ENCODE measurements at places on chromosomes 13 and 19.

DNA sequence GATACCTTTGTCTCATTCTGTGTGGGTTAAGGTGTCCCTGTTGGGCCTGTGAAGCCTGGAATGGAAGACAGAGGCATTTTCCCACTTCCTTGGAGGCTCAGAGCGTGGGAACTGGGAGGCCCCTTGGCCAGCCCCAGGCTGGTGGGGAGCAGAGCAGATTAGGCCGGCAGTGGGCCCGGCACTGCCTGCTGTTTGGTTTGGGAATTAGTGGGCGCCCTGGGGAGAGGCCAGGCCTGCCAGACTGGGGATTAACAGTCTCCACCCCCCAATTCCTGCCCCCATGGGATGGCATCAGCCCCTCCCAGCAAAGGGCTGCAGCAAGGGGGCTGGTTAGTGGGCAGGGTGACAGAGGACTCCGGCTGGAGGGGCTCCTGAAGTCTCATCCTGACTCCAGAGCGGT lies 3.1 kb upstream of the BEST2 start:
- DNase-seq, result no peak

DNA sequence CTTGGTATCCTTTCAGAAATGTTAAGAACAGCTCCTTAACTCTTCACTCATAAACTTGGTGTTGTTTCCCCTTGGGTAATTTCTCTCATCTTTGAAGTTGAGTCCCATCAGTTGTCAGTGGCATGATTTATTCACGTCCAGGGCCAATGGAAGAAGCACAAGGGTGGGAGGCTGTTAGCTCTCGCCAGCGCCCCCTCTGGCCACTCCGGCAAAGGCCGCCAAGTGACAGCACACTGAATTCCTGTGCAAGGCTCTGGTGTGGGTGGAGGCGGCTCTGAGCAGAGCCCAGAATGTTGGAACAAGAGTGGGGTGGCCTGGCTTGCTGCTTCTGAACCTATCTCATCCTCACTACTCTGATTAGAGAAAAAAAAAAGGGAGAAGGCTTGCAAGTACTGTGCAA lies 13.1 kb upstream of the MEDAG start:
- DNase-seq, result no peak

- no peak for DNase-seq
These were observed 600 bp upstream of the CAPN12 start for GRCh38 chr19:38744874-38745273.

DNA sequence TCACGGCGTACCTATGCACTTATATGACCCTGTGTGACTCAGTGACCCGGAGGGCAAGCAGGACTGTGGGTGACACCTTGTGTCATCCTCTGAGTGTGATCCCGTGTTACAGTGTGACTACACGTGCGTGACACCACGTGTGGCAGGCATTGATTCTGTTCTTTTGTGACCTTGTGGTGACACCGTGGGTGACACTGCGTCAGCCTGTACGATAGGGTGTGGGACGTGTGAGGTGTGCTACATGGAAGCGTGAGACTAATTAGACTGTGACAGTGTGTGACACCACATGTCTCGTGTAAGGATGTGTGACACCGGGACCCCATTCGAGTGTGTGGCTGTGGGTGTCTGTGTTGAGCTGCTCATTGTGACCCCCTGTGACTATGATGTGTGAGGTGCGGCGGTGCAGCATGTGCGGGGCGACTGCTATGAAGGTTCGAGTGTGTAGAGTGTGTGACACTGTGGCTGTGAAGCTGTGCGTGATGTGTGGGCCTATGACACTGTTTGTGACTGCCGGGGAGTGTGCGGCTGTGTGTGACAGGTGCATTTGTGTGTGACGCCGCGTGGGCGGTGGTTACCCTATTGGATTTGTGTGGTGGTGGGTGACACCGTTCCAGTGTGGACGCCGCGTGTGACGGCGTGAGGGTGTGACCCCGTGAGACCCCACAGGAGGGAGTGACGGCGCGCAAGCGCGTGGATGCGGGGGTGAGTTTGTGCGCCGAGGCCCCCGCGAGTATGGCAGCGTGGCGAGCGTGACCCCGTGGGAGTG lies 399 bp upstream of the SPTBN4 start:
- DNase-seq, result no peak

DNA sequence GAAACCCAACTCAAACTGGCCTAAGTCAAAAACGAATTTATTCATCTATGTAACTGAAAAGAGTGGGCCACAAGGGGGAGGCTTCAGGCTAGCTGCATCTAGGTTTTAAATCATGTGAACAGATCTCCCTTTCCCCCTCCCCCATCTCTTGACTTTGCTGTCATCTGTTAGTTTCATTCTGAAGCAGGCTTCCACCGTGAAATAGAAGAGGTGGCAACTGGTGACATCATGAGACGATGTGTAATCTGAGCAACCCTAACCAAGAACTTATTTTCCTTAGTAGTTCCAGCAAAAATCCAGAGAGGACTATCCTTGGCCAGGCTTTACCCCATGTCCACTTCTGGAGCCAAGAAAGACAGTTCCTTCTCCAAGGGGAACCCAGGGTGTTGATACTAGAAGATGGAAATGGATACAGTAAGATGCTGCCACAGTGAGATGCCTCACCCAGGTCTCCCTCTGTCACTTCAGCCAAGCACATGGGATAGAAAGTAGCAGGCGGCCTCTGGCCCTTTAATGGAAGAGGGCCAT lies 9.4 kb downstream of the SAMD4B start:
- peak; percentile 77 for DNase-seq

DNA sequence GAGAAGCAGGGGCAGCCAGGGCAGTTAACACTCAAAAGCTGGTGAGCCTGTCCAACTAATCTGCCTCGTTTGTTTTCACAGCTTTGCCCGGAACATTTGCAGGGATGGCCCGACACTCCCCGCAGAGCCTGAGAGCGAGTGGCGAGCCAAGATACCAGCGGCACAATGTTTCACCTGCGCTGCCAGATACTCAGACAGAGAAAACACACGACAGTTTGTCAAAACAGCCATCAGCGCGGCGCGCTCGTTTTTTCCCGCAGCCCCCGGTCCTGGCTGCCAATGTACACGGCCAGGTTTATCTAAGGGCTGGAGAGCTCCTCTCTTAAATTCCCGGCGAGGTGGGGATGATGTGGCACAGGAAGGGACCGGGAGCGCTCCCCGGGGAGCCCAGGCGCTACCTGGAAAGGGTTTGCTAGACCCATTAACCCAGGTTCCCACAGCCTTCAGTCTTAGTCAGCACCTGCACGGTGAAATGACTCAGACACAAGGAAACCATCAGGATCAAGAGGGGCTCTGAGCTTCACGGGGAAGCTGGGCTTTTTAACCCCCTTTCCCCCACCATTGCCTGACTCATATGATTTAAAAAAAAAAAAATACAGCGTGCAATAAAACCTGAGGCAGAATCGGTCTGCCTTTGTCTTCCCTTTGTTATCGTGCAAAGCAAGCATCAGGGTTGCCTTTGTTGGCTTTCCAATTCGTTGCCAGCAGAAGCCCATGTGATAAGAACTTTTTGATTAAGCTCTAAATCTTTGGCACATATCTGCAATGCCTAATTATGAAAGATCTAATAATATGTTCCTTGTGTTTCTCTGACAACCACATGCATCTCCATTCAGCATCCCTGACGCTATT lies 186.2 kb downstream of the EFNB2 start:
- no peak for DNase-seq

DNA sequence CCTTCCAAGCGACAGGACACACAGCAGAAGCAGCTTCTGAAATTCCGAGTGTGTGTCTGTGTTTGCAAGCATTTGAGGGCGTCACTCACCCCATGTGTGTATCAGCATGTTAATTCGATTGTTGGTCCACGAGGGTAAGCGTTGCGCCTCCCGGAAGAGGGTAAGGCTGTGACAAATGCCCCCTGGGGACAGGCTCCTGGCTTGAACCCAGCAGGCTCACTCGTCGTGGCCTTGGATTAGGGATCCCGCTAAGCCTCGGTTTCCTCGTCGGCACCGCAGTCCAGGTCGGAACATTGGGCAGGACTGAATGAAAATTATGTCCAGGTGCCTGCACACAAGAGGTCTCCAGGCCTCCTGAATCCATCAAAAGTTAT lies 606 bp upstream of the STXBP2 start:
- no peak for DNase-seq

All from stimulated activated effector memory CD8-positive, alpha-beta T cell treated with anti-CD3 and anti-CD28 coated beads, Interleukin-12 subunit alpha, Interleukin-12 subunit beta, amount 100 ng/mL, for 72 hours (primary cell).